ENCODE measurements at places on chromosomes 3 and 15.

- DNase-seq = no peak
Measured at GRCh38 chr3:138768946-138769345, 65.8 kb downstream of the PIK3CB start.

DNA sequence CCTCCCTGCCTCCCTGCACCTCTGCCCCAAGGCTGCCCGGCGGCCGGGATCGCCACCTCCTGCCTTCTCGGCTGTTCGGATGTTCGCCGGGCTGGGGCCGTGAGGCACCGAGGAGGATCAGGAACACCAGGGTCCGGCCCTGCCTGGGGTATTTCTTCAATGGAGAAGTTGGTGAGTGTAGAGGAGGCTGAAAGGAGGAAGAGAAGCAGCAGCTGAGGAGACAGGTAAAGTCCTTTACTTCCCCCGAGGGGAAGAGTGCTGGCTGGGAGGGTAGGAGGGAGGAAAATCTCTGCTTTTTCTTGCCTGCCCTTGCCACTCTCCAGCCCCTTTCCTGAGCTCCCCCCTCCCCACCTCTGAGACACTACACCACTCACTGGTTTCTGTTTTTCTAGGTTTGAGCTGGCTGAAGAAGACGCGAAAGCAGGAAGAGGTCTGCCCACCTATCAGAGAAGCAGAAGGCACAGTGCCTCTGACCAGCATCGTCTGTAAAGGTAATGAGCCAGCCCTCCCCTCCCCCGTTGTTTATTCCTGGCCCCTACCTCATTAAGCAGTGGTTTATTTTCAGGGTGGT lies 519 bp downstream of the ASB7 start:
- no peak for DNase-seq

DNA sequence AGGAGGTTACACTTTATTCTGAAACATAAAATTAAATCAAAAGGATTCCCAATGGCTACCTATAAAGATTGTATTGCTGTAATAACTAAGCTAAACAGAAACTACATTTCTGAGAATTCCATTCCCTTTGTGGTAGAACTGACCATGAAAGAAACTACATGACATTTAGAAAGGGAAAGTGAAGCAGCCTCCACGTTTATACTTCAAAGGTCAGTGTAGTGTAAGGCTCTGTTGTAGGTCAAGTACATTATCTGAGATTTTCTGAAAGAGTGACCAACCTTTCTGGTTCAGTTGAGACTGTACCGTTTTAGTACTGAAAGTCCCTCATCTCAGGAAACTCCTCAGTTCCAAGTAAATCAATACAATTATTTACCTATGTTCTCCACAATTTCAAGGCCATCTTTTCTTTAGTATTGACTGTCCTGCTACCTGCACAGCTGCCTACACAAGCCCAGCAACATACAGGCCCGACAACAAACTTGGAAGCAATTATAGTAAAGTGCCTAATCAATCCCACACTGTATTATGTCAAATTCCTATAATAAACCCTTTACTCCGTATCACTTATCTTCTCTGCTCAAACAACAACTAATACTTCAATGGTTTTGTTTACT lies 343.0 kb downstream of the PLOD2 start:
- DNase-seq = no peak

DNA sequence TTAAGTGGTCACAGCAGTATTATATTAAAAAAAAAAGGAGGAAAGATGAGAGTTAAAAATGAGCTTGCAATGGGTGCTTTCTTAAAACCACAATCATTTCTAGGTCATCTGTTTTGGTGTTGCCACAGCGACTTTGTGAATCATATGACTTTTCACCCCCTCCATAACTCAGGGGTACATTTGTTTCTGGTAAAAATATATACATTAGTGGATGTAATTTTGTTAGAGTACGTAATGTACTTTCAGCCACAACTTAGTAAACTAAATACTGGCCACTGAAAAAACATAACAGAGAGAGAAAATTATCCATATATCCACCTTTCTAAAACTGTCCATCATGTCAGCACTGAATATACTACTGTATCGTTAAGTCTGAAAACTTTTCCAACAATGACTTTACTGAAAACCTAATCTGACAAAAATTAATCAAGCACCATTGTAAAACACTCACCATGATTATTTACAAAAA lies 3.4 kb downstream of the ANKRD28 start:
- DNase-seq = no peak

DNA sequence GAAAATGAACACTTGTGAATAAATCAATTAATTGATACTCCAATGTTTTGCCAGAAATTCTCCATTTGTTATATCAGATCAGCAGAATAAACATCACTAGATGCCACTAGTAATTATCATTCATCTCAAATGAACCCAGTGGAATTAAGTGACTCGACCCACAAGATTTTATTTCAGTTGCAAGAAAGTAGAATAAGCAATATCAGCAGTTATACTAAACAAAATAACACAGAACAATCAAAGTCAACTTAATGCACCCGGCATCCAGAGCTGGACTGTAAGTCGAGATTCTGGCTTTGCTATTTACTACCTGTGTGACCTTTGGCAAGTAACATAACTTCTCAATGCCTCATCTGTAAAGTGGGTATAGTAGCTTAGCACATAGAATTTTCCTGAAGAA lies 256.5 kb downstream of the MEIS2 start:
- no peak for DNase-seq

GRCh38 chr15:42549032-42549491 lies 424 bp downstream of the HAUS2 start:
- peak; percentile 9 for DNase-seq

All from glomerular endothelial cell (primary cell).